H7 (cell line): ENCODE measurements at places on chromosomes 7 and 10. TPM values are rescaled to one million over a fixed set of nuclear protein-coding genes. Genes with fewer than 3 reads are reported as not detected.

The PNLIPRP1 gene
- not detected in 2 replicates for total RNA-seq

The ARMC3 gene
- 0.59 and 0.70 TPM in 2 replicates for total RNA-seq

The OPN4 gene
- total RNA-seq = not detected in 2 replicates

The EZH2 gene
- total RNA-seq = 18.4 and 19.2 TPM in 2 replicates

The GLCCI1 gene
- total RNA-seq = 8.9 and 12.5 TPM in 2 replicates

The TEX47 gene
- total RNA-seq = not detected in 2 replicates

DNA sequence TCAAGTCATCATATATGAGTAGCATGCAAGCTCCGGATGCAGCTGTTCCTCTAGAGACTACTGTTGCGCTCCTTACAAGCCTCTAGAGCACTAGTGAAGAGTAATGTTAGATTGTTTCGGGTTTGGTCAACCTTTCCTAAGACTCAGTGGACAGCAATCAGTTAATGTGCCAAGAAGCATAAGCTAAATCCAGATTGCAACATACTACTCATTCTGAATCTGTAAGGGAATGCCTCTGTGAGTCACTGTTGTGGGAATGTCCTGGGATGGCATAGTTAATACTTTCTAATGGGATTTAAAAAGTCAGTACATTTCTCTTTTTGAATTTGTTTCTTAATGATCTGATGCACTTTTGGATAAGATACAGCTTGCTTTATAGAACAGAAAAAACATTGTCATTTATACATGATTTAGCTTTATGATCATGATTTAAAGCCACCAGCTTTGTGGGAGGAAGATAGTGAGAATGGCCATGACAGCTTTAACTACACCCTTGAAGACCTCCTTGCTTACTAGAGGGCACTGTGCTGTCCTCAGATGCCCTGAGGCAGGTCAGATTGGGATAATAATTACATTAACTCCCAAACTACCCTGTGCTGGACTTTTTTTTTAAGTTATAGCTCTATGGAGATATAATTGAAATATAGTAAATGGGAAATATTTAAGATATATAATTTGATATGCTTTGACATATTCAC, 138.4 kb downstream of the SDK1 start:
- DNase-seq = no peak

- no peak for DNase-seq
Measured at GRCh38 chr10:6588082-6588481, 8.0 kb upstream of the PRKCQ start.

DNA sequence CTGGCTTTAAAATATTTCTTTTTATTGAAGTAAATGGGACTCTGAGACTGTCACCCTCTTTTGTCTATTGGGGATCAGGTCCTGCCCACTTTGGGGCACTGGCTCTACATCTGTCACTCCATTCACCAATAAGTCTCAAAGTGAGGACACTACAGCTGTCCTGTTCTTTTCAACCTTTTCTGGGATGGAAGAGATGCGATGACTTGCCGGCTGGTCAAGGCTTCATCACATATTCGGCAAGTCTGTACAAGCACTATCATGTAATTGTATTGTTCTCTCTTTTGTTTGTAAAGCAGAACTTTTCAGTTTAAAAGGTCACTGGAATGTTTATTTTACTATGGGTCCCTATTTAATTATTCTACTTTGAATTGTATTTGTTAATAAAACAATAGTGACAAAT, 17.7 kb upstream of the SP8 start:
- DNase-seq = no peak

- DNase-seq = peak; percentile 60
Measured at GRCh38 chr7:73904219-73905137, 43.5 kb downstream of the TMEM270 start.

GRCh38 chr10:43336641-43337318, 34.7 kb upstream of the FXYD4 start:
- peak; percentile 16 for DNase-seq

DNA sequence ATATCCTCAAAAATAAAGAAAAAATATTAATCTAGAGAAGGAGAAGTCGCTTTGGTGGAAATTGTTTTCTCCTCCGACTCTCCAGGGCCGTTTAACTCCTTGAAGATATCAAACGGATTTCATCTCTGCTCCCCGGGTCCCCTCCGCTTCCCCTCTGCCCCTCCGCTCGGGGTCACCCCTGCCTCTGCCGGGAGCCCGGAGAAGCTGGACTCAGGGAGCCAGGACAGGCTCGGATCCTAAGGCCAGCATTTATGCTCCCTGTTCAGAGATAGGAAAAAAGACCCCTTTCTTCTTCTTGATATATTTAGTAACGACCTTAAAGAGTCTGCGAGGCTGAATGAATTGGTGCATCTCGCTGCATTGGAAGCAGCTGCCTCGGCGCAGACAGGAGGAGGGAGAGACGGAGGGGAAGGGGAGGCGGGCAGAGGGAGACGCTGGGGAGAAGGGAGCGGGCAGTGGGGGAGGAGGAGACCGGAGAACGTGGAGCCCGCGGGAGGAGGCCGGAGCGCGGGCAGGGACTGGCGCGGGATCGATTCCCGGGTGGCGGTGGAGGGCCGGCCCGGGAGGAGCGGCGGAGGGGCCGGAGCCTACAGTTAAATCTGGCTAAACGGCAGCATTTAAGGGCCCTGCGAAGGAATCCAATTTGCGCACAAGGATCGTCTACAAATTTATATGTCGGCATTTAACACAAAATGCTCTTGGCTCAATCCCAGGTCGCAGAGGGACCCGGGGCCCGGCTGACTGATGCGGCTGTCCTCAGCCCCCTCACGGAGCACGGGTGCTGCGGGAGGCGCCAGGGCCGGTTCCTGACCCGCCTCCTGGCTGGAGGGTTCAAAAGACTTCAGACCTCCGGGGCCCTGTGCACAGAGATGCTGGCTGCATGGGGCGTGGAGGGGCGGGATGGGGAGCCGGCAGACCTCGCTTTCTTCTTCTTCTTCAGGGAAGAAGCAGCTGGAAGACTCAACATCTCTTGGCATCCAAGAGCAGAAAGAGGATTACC, 55.6 kb downstream of the CRTAC1 start:
- DNase-seq = peak; percentile 83

DNA sequence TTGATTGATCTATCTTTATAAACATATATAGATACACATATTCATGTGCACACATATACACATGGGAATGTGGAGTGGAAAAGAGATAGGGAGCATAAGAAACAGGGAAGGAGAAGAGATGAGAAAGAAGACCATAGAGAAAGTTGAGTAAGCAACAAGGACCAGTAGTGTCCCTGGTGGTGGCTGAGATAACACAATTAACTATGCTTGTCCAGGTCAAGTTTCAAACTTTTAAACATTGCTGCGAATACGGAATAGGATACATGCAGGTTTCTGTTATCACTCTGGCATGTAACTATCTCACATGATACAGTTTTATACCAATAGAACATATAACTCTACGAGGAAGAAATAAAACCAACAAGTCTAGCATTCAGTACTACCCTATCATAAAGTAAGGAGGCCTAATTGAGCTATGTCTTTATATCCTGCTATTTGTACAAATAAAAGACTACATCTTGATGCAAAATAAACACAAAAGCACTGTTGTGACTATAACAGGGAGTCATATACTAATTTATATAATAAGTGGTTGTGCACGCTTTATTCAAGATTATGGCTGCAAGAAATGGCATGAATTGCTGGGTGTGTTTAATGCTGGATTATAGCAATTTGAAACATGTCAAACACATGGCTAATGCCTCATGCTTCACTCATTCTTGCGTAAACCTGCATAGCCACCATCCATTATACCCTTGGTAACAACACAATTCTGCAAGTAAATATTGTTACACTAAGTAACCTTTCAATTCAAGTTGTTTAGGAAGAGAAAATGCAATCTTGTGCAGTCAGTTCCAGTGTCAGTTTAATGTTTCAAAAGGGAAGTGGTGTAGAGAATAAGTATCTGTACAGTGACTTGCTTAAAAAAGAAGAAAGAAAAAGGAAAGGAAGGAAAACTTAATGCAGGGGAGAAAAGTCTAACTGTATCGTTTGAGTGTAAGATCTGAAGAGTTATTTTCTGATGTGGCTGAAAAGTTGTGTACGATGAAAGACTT, 8.2 kb downstream of the FOXP2 start:
- no peak for DNase-seq

- peak; percentile 10 for DNase-seq
Measured at GRCh38 chr7:106062006-106062405, 50.1 kb downstream of the SYPL1 start.

GRCh38 chr7:47576031-47576865, 5.7 kb downstream of the TNS3 start:
- DNase-seq = no peak

GRCh38 chr7:95396136-95397032, at the start of gene PON3:
PON3 (minus strand) TSS chr7:95396375; CDS start chr7:95396350, 25 bp downstream.
- DNase-seq = peak; percentile 55

GRCh38 chr10:43399320-43400310, 9.4 kb downstream of the HNRNPF start:
- DNase-seq = no peak

- DNase-seq = peak; percentile 79
Measured at GRCh38 chr7:35253460-35253709, 515 bp downstream of the TBX20 start.

GRCh38 chr10:36888925-36889573, 236.3 kb upstream of the ANKRD30A start:
- peak; percentile 36 for DNase-seq

GRCh38 chr10:17730667-17731066, 21.3 kb upstream of the TMEM236 start:
- no peak for DNase-seq

- DNase-seq = no peak
Measured at GRCh38 chr10:13892001-13892491, 305.3 kb downstream of the PRPF18 start.

DNA sequence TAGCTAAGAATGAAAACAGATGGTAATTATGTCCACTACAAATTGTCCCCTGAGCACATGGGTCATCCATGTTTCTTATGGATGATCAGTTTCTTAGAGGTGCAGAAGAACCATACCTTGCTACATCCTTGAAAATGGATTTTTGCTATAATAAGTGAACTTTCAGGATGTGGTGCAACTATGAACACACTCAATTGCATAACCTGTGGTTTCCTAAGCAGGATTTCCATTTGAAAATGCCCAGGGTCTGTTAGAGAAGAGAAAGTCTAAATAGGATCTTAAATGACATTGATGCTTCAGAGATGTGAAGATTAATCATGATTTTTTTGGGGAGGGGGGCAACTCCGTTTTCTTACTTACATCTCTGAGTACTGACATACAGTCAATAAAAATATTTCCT, 39.6 kb upstream of the CACNB2 start:
- no peak for DNase-seq

- DNase-seq = no peak
Measured at GRCh38 chr10:76631884-76632766, 1005.5 kb downstream of the KCNMA1 start.
